H9 (cell line): ENCODE measurements at places on chromosomes 16 and 17. TPM values are rescaled to one million over a fixed set of nuclear protein-coding genes. Genes with fewer than 3 reads are reported as not detected.

Gene OTOP2
- 0.11 TPM in 1 of 2 replicates, not detected in the other for total RNA-seq

DNA sequence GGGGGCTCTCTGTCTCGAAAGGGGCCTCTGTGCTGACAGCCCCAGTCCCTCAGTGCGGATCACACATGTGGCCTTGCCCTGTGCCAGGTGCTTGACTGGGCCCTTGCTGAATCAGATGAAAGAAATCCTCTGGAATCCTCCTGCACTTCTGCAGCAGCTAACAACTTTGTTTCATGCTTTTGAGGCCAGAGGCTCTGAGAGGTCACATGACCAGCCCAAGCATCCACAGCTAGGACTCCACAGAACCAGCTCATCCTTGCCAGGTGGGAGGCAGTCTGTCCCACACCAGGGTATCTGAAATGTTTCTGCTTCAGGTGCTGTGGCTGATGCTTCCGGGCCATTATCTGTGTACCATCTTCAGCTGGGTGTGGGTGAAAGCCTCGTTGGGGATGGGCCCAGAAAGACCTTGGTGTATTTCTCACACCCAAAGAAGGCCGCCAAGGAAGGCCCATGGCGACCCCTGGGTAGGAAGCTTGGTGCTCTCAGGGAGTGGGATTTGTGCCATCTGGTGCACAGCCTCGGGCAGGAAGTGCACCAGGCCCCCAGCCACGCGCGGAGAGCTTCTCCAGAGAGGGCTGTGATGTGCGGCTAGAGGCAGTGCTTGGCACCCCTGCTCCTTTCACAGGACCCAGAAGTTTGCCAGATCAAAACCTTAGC is 143.8 kb downstream of the CLEC16A start:
- no peak for DNase-seq
- no peaks in the 10 kb centered on the region for H3K36me3 ChIP-seq
- no peaks in the 10 kb centered on the region; the same call in 1 of the 2 replicates for H3K4me1 ChIP-seq
- H3K27ac ChIP-seq: no peak overlapping the region
- no peaks in the 10 kb centered on the region for H3K27me3 ChIP-seq

DNA sequence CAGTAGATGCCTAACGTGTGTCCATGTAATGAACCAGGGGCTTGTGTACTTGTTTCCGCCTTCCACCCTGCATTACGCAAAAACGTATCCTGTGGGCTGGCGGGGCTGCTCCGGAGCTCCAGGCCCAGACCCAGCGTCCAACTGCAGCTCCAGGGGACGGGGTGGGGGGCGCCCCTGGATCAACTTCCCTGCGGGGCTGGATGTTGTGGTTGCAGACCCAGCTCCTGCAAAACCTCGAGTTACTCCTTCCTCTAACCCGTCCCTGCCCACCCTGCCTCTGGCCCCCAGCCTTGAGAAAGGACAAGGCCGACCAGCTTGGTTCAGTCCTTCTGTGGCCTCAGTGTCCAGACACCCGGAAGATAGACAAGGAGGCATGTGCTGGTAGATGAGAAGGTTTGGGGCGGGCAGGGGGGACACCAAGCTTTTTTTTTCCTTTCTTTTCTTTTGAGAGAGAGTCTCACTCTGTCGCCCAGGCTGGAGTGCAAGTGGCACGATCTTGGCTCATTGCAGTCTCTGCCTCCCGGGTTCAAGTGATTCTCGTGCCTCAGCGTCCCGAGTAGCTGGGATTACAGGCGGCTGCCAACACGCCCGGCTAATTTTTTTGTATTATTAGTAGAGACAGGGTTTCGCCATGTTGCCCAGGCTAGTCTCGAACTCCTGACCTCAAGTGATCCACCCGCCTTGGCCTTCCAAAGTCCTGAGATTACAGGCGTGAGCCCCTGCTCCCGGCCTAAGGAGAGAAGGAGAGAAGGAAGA is 731 bp upstream of the EXOC7 start:
- H3K36me3 ChIP-seq: peaks cover 19% of the 10 kb centered on the region
- peaks cover 6% of the 10 kb centered on the region for H3K4me1 ChIP-seq
- H3K27ac ChIP-seq: peak overlapping the region; percentile 42
- peak overlapping the region; percentile 98 for H3K4me3 ChIP-seq

DNA sequence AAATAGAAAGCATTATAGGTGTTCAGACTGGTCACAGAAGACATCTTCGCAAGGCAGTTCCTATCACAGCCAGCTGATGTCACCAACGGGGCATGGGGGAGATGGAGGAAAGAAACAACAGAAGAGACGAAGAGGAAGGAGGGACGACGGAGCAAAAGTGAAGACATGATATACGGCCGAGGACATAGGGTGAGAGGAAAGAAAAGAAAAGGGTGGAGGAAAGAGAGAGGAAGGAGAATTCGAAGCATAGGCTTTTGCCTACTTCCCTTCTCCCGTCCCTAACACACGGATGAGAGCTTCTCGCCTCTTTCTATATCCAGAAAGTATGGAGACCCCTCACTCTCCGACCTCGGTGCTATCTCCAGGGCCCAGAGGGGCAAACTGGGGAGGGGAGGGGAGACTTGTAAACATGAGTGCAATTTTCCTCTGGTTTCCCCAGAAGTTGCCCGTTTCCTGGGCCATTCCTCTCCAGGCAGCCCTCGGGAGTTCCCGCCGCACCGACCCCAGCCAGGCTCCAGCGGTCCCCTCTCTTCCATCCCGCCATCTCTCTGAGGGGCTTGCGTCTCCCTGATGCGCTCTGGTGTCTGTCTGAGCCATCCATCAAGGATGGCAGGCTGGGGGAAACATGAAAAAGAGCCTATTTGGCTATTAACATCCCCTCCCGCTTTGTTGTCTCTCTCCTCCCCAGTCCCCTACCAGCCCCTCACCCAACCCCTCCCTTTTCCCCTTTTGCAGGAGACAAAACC is 26.0 kb downstream of the COPZ2 start:
- no peaks in the 10 kb centered on the region for H3K4me1 ChIP-seq
- peak overlapping the region; percentile 83 for H3K4me3 ChIP-seq
- no peaks in the 10 kb centered on the region; the same call in 1 of the 2 replicates for H3K27me3 ChIP-seq
- no peak overlapping the region for H3K27ac ChIP-seq

- peak overlapping the region; percentile 75; the same call in 2 of the 3 replicates for H3K4me3 ChIP-seq
- peak; percentile 25 for DNase-seq
- no peak overlapping the region for H3K27ac ChIP-seq
- H3K36me3 ChIP-seq: no peaks in the 10 kb centered on the region
- H3K27me3 ChIP-seq: peaks cover 43% of the 10 kb centered on the region
These were observed 883 bp downstream of the USH1G start for GRCh38 chr17:74922172-74922571.

Gene SMIM5
- total RNA-seq: 0.20 and 0.24 TPM in 2 replicates

DNA sequence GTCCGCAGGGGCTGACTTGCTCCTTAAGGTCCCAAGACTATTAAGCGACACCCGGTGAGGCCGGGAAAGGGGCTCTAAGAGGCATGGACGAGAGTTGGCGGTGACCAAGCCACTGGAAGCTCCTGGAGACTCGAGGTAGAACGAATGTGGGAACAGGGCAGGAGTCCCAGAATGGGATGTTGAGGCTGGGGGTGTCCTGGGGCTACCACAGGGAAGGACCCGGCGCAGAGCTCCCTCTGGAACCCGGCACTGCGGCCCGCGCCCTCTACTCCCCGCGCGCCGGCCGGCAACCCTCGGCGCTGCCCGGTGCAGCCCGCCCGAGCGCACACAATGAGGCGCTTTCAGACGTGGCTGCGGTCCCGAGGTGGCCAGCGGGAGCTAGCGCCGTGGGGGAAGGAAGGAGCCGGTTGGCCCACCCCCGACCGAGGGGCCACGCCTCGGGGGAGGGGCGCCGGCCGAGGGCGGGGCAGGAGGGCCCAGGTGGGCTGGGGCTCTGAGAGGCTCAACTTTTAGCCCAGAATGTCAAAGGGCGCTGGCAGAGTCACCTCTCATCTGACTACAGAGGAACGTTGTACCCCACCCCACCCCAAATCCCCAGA is at the start of gene CHST6:
Gene CHST6, minus strand, starts transcription at position 366 of the 599 bp plus-strand sequence. CDS start 15,613 bp downstream, outside the sequence.
- H3K27me3 ChIP-seq: no peaks in the 10 kb centered on the region
- no peaks in the 10 kb centered on the region; the same call in 1 of the 2 replicates for H3K4me1 ChIP-seq
- H3K27ac ChIP-seq: no peak within 1 kb of the TSS

DNA sequence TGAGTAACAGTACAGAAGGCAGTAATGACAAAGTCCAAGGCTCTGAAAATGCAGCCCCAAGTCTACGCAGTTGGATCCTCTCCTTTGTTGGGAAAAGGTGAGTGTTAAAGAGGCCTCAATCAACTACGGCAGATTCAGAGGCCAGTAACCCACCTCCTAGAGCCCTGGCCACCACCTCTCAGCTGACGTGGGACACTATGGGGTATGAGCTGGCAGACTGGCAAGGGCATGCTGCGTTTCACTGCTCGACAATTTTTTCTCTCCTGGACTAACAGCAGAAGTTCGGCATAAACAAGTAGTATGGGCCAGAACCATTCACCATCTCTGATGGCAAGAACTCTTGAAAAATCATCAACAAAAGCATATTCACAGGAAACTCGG is 17.2 kb downstream of the NCBP3 start:
- no peak overlapping the region for H3K27ac ChIP-seq
- H3K4me3 ChIP-seq: no peak overlapping the region
- no peak for DNase-seq
- peaks cover 70% of the 10 kb centered on the region for H3K36me3 ChIP-seq

- H3K27ac ChIP-seq: no peak overlapping the region
- H3K4me1 ChIP-seq: no peaks in the 10 kb centered on the region
- H3K27me3 ChIP-seq: no peaks in the 10 kb centered on the region
- no peak overlapping the region for H3K4me3 ChIP-seq
These were observed 674.7 kb upstream of the SALL1 start for GRCh38 chr16:51825779-51826178.

Gene ACE
- 4.8 and 5.4 TPM in 2 replicates for total RNA-seq

Gene NQO1
- total RNA-seq: 64.6 and 66.9 TPM in 2 replicates

Gene DUSP14
- total RNA-seq: 21.3 and 22.0 TPM in 2 replicates

DNA sequence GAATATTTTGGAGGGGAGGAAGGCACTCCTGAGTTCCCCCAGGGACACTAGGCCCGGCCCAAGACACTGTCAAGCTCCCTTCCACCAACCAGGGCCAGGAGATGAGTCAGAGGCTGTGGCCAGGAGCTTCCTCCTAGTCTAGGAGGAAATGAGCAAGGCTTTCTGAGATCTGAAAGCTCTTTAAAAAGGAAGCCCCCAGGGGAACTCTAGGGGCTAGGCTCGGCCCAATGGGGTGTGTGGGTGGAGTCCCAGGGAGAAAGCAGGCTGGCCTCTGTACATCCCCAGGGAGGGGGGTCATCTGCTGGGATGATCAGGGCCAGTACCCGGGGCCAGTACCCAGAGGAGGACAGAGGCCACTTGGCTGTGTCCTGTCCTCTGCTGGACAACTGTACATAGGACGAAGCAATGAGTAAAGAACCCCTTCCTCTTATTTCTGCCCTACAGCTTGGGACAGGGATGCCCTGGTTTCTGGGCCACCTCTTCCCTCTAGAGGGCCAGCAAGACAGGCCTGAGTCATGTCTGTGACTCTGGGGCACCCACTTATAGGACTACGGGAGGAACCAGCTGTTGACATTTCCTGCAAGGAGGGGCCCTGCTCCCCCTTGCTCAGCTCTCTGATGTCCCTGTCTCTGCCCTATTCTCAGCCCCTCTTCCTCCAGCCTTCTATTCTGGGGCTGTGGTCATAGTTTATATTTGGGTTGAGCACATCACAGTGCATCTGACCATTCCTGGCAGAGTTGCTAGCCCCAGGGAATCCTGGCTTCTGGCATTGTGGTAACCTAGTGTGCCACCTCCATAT is 2.7 kb downstream of the FHOD1 start:
- H3K4me1 ChIP-seq: peaks cover 15% of the 10 kb centered on the region; the same call in 1 of the 2 replicates
- peak overlapping the region; percentile 86 for H3K4me3 ChIP-seq
- no peak overlapping the region for H3K27ac ChIP-seq
- H3K36me3 ChIP-seq: no peaks in the 10 kb centered on the region; the same call in 1 of the 3 replicates
- DNase-seq: no peak

DNA sequence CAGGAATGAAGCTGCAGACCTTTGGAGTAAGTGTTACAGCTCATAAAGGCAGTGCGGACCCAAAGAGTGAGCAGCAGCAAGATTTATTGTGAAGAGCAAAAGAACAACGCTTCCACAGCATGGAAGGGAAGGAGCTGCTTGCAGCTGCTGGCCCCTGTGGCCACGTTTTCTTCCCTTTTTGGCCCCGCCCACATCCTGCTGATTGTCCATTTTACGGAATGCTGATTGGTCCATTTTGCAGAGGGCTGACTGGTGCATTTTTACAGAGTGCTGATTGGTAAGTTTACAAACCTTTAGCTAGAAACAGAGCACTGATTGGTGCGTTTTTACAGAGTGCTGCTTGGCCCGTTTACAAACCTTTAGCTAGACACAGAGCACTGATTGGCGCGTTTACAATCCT is 841.5 kb downstream of the CDH11 start:
- no peaks in the 10 kb centered on the region for H3K36me3 ChIP-seq
- H3K27me3 ChIP-seq: no peaks in the 10 kb centered on the region
- H3K4me3 ChIP-seq: no peak overlapping the region
- H3K27ac ChIP-seq: no peak overlapping the region
- DNase-seq: no peak

DNA sequence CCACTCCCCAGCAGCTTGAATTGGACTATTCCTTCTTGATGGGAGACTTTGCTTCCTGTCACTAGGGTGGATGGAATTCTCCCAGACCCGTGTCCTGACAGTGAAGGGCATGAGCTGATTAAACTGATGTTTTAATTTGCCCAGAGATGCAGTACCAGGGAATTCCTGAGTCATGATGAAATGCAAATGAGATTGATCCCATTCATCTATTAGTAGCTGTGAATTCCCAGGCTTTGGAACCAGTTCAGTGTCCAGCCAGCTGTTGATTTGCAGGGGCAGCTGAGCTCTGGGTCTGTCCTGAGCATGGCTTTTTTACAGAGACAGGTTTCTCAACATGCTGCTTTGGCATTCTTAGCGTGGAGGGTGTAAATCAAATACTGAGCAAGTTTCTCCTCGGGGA is 157.9 kb downstream of the PITPNC1 start:
- peak; percentile 26 for DNase-seq
- no peak overlapping the region for H3K27ac ChIP-seq
- peaks cover 21% of the 10 kb centered on the region; the same call in 2 of the 3 replicates for H3K36me3 ChIP-seq

Gene NOD2
- total RNA-seq: 0.17 and 0.26 TPM in 2 replicates

DNA sequence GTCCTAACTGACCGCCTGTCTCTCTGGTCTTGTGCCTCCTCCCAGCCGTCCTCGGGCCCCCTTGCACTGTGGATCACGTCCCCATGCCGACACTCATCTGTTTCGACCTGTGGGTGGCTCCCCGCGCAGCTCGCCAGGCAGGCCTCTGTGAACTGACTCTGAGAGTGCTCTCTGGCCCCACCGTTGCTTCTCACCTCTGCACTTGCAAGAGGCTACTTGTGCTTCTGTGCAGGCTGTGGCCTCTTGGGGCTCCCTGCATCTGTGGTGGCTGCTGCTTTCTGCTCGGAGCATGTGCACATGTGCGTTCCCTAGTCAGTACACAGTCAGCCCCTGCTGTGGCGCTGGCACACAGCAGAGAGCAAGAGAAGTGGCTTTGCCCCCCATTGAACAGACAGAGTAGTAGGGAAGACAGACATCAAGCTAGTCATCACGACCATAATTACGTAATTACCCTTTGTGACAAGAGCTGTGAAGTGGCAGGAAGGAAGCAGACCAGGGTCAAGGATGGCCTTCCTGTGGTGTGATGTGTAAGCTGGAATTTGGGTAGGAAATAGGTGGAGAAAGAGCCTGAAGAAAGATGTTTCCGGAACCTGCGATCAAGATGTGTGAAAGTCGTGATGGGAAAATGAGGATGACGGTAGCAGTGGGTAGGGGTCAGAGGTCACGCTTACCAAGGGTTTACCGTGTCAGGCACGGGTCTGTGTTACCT is 256.0 kb upstream of the CACNG5 start:
- peaks cover 4% of the 10 kb centered on the region; the same call in 1 of the 2 replicates for H3K36me3 ChIP-seq
- no peaks in the 10 kb centered on the region for H3K27me3 ChIP-seq
- no peak overlapping the region for H3K4me3 ChIP-seq
- H3K4me1 ChIP-seq: peaks cover 2% of the 10 kb centered on the region; the same call in 1 of the 2 replicates
